ENCODE measurements at places on chromosomes 7 and 10.

DNA sequence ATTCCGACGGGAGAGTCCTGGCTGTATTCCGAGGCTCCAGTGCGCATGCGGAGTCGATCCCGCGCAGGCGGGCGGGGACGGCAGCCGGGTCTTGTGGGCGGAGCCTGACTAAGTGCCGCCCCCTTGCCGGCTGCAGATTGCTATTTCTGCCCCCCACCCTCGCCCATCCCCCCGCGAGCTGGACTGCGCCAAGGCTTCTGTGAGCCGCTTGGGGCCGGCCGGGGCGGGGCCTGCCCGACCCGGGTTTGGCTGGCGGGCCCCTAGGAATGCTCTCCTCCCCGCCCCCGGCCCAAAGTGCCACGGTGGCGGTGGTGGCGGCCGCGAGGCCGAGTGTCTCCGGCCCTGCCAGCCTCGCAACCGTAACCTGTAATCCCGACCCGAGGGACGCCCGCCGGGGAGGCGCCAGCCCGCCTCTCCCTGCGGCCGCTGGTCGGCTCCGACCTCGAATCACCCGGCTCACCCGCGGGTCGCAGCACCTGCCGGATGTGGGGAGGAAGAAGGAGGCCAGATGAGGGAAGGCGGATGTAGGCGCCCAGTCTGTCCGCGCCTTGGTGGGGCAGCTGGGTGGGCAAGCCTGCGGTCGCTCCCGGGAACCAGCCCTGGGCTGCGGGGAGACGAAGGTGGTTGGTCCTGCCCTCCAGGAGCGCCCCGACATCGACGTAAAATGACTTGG is 702 bp upstream of the KAZALD1 start:
- peak; percentile 97 for DNase-seq

- DNase-seq: peak; percentile 50
Observed at GRCh38 chr7:49778731-49779270, 5.4 kb downstream of the VWC2 start.

- no peak for DNase-seq
Observed at GRCh38 chr10:3754727-3755439, 30.1 kb downstream of the KLF6 start.

DNA sequence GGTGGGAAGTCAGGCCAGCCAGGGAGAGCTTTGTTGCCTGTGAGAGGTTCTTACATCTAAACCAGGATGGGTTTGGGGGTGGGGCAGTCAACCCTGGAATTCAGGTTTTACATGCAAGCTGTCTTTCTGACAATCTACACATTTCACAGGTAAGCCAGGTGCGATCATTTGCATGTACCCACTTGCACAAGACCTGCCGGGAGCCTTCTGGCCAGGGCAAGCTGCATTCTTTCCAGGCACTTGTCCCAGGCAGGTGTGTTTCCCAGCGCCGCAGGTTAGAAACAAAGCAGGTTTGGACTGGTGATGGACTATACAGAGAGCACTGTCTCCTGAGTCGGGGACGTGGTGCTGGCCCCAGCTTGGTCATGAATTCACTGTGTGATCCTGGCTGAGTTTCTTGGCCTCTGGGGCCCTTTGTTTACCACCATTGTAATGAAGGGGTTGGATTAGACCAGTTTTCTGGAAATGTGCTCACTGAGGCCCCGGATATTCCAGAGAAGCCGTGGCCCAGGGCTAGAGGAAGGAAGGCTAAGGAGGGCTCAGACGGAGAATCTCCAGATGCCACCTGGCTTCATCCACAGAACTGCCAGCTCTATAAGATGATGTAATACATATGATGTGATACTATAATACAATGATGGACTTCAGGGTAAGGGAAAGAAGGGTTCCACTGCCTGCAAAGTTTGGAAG is 205.2 kb upstream of the SVIL start:
- DNase-seq: no peak

- no peak for DNase-seq
Observed at GRCh38 chr10:116097239-116097784, 175.7 kb downstream of the GFRA1 start.
